ENCODE measurements at places on chromosomes 7 and 10. TPM values are rescaled to one million over a fixed set of nuclear protein-coding genes. Genes with fewer than 3 reads are reported as not detected.

TMEM213 gene
- total RNA-seq: not detected

CFAP43 gene
- total RNA-seq: 0.09 TPM

FAM25G gene
- total RNA-seq: not detected

UNCX gene
- total RNA-seq: not detected

PRR15 gene
- total RNA-seq: not detected

CLIP2 gene
- total RNA-seq: 1.4 TPM

STEAP4 gene
- not detected for total RNA-seq

CLCN1 gene
- total RNA-seq: 0.09 TPM

GRCh38 chr7:109901926-109902325 lies 1189.0 kb upstream of the LRRN3 start:
- H3K4me3 ChIP-seq: no peak overlapping the region
- H3K36me3 ChIP-seq: no peaks in the 10 kb centered on the region
- no peak for DNase-seq
- no peaks in the 10 kb centered on the region for H3K27me3 ChIP-seq

DNA sequence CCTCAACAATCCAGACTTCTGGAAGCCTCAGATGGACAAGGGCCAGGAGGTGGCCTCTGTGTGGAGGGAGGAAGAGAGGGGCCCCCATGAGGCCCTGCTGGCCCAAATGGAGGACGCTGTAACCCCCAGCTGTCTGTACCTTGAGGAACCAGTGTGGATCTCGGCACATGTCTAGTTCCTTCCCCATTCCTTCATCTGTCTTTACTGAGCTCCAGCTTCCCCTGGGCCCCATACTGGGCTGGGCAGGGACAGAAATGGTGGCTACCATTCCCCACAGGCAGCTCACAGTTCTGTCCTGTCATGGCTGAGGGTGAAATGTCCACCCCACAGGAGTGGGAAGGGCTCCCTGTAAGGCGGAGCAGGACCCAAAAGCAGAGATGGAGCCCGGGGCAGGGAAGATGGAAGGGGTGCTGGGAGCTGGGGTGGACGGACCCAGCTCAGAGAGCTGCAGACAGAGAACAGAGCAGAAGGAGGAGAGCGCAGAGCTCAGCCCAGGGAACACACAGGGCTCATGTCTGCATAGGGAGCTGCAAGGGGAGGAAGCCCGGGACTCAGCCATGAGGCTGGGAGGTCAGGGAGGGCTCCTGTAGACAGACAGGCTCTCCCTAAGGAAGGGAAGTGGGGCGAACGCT lies 22.8 kb downstream of the ANTXRL start:
- H3K27me3 ChIP-seq: no peaks in the 10 kb centered on the region
- H3K36me3 ChIP-seq: no peaks in the 10 kb centered on the region
- DNase-seq: no peak
- H3K4me1 ChIP-seq: no peaks in the 10 kb centered on the region
- no peak overlapping the region for H3K4me3 ChIP-seq
- no peak overlapping the region for H3K27ac ChIP-seq

- peaks cover 37% of the 10 kb centered on the region for H3K36me3 ChIP-seq
- DNase-seq: peak; percentile 33
- peaks cover 84% of the 10 kb centered on the region for H3K4me1 ChIP-seq
Measured at GRCh38 chr7:106866298-106867281, 1.5 kb downstream of the PIK3CG start.

DNA sequence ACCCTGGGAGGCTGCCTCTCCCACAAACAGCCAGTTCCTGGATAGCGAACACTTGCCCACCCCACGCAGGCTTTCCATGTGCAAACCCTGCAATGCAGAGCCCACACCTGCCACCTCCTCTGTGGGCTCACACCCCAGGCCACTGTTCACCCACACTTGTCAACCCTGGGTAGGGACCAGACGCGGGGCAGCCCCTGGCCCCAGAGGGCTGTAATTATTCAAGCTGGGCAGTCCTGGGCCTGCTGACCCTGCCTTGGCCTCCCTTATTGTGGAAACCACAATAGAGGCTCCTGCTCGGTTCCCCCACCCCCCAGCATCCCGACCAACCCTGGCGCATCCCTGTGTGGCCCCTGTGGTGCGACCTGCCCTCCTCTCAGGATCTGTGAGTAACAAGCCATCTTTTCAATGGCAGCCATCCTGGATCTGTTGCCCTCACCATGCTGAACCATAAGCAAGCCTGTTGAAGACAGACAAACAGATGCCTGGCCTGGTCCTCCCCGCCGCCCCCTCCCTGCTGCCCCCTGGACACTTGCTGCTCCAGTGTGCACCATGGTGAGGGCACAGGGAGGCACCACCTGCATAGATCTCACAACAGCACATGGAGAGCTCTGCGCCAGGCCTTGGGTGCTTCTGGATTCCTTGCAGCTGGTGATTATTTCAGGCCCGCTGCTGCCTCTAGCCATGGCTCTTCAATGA lies 15.8 kb upstream of the UBE3C start:
- no peak overlapping the region for H3K4me3 ChIP-seq
- no peaks in the 10 kb centered on the region for H3K36me3 ChIP-seq
- H3K27ac ChIP-seq: no peak overlapping the region

DNA sequence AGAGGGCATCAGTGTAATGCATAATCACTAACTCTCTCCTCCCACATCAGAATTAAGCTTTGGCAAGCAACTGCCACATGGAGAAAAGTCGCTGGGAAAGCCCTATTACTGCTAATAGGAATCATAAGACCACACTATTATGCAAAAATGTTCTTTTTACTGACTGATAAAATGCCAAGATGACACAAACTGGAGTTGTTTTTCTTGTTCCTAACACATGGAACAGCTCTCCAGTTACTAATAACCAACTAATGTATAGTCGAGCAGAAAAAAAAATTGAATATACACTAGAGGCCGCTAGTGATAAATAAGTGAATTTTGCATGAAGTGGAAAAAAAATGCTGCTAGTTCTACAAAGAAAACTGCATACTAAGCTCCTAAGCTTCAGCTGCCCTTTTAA lies 165.6 kb downstream of the TPK1 start:
- H3K27ac ChIP-seq: no peak overlapping the region
- no peaks in the 10 kb centered on the region for H3K4me1 ChIP-seq
- H3K36me3 ChIP-seq: peaks cover 2% of the 10 kb centered on the region
- H3K4me3 ChIP-seq: no peak overlapping the region
- DNase-seq: no peak

DNA sequence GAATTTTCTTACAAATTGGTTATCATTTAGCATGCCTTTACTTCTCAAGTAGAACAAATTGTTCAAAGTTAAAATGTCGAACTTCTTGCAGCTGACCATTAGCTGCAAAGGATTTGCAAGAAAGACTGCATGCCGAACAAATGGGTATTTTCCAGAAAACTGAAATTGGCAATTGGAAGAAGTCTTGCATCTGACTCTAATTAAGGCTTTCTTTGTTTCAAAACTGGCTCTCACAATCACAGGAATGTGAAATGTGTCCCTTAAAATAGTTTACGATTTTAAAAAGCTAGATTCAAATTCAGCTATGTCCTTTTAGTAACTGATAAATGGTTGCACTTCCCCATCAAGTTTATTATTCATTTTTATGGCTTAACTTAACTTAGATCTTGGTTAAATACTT lies 207.9 kb downstream of the ARL4A start:
- H3K27me3 ChIP-seq: no peaks in the 10 kb centered on the region
- H3K4me1 ChIP-seq: no peaks in the 10 kb centered on the region
- H3K36me3 ChIP-seq: no peaks in the 10 kb centered on the region

- no peaks in the 10 kb centered on the region for H3K4me1 ChIP-seq
- H3K4me3 ChIP-seq: no peak overlapping the region
- no peak for DNase-seq
- no peak overlapping the region for H3K27ac ChIP-seq
- H3K27me3 ChIP-seq: no peaks in the 10 kb centered on the region
- H3K36me3 ChIP-seq: no peaks in the 10 kb centered on the region
Measured at GRCh38 chr7:18384491-18385143, 110.9 kb upstream of the HDAC9 start.

- no peak for DNase-seq
- peaks cover 28% of the 10 kb centered on the region for H3K27me3 ChIP-seq
- peaks cover 16% of the 10 kb centered on the region for H3K4me1 ChIP-seq
- peak overlapping the region; percentile 72 for H3K4me3 ChIP-seq
- no peak overlapping the region for H3K27ac ChIP-seq
Measured at GRCh38 chr10:17453035-17453372, 1.4 kb downstream of the ST8SIA6 start.

GRCh38 chr10:102400598-102401341 lies 5.3 kb downstream of the NFKB2 start:
- H3K27ac ChIP-seq: peak overlapping the region; percentile 98
- no peaks in the 10 kb centered on the region for H3K27me3 ChIP-seq
- peaks cover 41% of the 10 kb centered on the region for H3K4me1 ChIP-seq
- DNase-seq: no peak

GRCh38 chr10:51092402-51092801 lies 18.1 kb downstream of the PRKG1 start:
- no peaks in the 10 kb centered on the region for H3K4me1 ChIP-seq
- H3K4me3 ChIP-seq: no peak overlapping the region
- no peaks in the 10 kb centered on the region for H3K36me3 ChIP-seq
- DNase-seq: no peak
- no peaks in the 10 kb centered on the region for H3K27me3 ChIP-seq

- DNase-seq: no peak
- no peak overlapping the region for H3K27ac ChIP-seq
- peaks cover 19% of the 10 kb centered on the region for H3K27me3 ChIP-seq
- H3K36me3 ChIP-seq: no peaks in the 10 kb centered on the region
- H3K4me3 ChIP-seq: no peak overlapping the region
Measured at GRCh38 chr7:41917-42565, 150.3 kb upstream of the FAM20C start.

GRCh38 chr7:52053525-52053924 lies 736.9 kb upstream of the COBL start:
- no peaks in the 10 kb centered on the region for H3K27me3 ChIP-seq
- H3K4me1 ChIP-seq: no peaks in the 10 kb centered on the region
- H3K27ac ChIP-seq: no peak overlapping the region
- H3K36me3 ChIP-seq: no peaks in the 10 kb centered on the region
- H3K4me3 ChIP-seq: no peak overlapping the region
- DNase-seq: no peak

DNA sequence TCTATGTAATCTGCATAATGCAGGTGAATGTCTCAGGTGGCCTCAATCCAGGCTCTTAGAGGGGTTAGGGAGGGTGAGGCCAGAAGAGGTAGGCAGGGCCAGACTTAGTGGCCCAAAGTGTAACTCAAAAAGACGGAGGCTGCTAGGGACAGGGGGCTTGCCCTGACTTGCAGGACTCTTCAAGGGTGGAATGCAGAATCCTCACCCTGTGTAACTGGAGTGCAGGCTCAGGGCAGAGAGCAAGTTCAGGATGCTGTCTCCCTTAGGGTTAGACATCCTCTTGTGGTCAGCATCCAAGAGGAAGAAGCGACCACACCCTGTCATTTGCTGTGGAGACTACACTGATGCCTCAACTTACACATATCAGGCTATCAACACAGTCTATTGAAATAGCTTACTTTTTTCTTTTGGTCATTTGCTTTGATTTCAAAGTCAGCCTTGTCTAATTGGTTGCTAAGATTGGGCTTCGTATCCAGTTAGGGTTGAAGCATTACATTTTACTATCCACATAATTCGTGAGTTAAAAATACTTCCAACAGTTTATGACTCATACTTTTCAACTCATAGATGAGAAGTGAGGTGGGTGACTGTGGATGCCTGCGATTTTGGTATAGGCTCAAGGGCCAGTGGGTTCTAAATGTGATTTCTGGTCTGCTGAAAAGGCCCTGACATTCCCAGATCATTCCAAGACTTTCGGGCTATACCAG lies 563.6 kb downstream of the SUGCT start:
- no peaks in the 10 kb centered on the region for H3K27me3 ChIP-seq
- no peak for DNase-seq
- peaks cover 28% of the 10 kb centered on the region for H3K4me1 ChIP-seq
- H3K36me3 ChIP-seq: no peaks in the 10 kb centered on the region

DNA sequence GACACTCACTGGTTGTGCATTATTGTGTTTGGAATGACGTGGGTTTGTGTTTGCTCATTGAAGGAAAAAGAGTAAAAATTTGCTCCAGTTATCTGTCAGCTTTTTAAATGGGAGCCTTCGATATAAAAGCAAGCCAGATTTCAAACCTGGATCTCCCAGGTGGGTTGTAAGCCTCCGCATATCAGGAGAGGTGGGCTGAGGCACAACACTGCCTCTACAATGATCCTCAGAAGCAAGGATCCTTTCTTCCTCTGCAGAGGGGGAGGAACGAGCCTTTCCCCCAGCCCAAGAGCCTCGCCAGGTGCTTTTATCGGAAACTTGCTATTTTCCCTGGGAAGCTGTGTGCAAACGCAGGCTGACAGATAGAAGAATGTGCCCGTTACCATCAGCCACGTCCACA lies 331.0 kb upstream of the MGMT start:
- DNase-seq: no peak
- no peak overlapping the region for H3K27ac ChIP-seq
- no peaks in the 10 kb centered on the region for H3K36me3 ChIP-seq
- H3K27me3 ChIP-seq: peaks cover 10% of the 10 kb centered on the region

GRCh38 chr10:121926157-121926556 lies 1.7 kb downstream of the ATE1 start:
- H3K4me3 ChIP-seq: no peak overlapping the region
- no peaks in the 10 kb centered on the region for H3K27me3 ChIP-seq
- no peak overlapping the region for H3K27ac ChIP-seq
- H3K36me3 ChIP-seq: peaks cover 15% of the 10 kb centered on the region

DNA sequence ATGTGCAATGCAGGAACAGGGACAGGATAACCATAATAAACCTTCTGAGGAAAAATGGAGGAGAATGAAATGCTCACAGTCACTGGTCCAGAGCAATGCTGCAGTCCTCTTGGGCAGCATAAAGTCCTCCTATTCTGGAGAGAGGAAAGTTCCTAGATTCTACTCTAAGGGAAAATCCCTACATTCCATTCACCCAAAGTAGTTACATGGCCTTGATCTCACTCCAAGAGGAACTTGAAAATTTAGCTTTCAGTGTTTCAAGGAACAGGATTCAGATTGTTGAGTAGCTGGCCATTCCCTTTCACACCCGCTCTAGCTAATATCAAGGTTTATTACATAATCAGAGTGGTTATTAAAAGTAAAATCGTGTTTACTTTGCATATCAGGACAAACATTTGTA lies 168.3 kb downstream of the CHRM2 start:
- no peak for DNase-seq
- no peak overlapping the region for H3K27ac ChIP-seq
- no peaks in the 10 kb centered on the region for H3K27me3 ChIP-seq
- H3K36me3 ChIP-seq: no peaks in the 10 kb centered on the region
- no peak overlapping the region for H3K4me3 ChIP-seq

DNA sequence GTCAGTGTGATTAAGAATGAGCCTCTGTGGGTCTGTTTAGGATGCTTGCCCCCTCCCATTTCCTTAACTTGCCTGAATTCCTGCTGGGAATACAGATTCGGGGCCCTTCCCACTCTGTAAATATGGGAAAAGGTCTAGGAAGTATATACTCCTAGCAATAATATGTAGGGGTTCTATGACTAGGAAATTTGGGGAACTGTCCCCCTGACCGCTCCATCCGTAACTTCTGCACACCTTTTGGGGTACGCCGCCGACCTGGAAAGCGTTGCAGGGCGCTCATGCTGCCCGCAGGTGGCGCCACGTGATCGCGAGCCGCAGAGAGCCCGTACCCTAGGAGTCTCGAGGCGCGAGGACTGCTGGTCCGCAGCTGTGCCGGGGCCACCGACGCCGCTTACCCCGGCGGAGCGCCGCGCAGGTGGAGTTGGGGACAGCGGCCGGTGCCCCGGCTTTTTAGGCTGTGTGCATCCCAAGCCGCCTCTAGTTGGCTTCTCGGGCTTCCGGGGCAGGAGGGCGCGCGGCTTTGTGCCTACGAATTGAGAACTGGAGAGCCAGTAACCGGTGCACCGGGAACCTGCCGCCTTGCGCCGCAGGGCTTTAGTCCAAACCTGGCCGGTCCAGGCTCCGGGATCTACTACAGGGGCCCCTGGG lies 656 bp upstream of the CNNM2 start:
- H3K36me3 ChIP-seq: peaks cover 3% of the 10 kb centered on the region
- H3K27me3 ChIP-seq: peaks cover 14% of the 10 kb centered on the region
- peak overlapping the region; percentile 60 for H3K27ac ChIP-seq
- DNase-seq: peak; percentile 91
- H3K4me3 ChIP-seq: peak overlapping the region; percentile 83
- peaks cover 48% of the 10 kb centered on the region for H3K4me1 ChIP-seq
